ENCODE measurements at places on chromosomes 13 and 19.

DNA sequence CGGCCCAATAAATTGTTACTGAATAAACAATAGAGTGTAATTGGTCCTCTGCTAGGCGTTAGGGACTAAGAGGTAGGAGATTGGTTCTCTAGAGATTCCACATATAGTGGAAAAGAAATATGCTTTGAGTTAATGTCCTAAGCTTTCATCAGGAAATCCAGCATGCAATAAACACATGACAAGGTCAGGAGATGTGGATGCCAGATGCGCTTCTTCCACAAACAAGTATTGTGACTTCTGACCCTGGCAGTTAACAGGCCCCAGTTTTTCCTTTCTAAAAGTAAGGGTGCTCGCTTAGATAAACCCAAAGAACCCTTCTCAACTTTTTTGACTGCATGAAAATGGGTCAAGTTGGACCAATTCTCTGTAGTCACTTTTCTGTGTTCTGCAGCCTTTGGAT, 146.5 kb upstream of the SOX21 start:
- no peak for DNase-seq

DNA sequence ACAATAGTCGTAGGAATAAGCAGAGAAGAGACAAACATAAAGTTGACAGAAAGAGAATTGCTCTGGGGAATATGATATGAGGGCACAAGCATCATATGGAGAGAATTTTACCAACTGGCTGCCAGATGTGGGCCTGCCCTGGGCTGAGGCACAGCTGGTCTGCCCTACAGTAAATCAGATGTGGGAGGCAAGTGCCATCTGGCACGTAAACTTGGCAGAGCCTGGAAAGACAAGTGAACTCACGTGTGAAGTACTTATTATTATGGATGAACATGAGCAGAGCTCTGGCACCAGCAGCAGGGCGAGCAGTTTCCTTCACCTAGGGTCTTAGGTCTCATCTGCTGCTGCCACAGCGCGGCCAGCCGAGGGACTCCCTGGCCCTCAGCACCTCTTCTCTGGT, 20.6 kb downstream of the PCDH8 start:
- DNase-seq = no peak

GRCh38 chr13:34294483-34295129, 476.7 kb downstream of the RFC3 start:
- DNase-seq = no peak

DNA sequence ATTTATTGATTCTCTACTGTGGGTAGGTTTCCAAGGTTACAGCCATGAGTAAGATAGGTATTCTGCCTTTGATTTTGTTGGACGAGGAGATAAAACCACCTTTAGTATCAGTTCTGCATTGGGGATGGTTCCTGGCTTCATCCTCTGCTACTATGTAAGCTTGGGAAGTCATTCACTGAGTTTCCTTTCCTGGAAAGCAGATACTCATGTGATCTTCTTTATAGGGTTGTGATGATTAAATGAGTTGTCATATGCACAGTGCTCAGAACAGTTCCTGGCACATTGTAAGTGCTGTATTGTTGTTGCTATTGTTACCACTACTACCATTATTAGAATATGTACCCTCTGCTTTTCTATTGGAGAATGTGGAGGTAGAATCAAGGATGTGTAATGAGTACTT, 13.1 kb upstream of the WTIP start:
- DNase-seq = no peak

DNA sequence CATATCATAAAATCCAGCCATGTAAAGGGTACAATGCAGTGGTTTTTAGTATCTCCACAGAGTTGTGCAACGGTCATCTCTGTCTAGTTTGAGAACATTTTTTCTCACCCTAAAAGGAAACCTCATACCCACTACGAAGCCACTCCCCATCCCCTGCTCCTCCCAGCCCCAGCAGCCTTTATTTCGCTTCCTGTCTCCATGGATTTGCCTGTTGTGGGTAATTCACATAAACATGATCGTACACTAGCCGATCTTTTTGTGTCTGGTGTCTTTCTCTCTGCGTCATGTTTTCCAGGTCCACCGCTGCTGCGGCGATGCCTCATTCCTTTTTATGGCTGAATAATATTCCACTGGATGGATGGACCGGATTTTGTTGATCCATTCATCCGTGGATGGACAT, 28.6 kb downstream of the BICRA start:
- DNase-seq = no peak

- peak; percentile 36 for DNase-seq
These were observed 1.7 kb downstream of the MYO1F start for GRCh38 chr19:8575467-8575997.

- DNase-seq = no peak
These were observed 47.8 kb upstream of the TCF3 start for GRCh38 chr19:1699998-1700732.
